ENCODE measurements at places on chromosomes 13 and 19.

DNA sequence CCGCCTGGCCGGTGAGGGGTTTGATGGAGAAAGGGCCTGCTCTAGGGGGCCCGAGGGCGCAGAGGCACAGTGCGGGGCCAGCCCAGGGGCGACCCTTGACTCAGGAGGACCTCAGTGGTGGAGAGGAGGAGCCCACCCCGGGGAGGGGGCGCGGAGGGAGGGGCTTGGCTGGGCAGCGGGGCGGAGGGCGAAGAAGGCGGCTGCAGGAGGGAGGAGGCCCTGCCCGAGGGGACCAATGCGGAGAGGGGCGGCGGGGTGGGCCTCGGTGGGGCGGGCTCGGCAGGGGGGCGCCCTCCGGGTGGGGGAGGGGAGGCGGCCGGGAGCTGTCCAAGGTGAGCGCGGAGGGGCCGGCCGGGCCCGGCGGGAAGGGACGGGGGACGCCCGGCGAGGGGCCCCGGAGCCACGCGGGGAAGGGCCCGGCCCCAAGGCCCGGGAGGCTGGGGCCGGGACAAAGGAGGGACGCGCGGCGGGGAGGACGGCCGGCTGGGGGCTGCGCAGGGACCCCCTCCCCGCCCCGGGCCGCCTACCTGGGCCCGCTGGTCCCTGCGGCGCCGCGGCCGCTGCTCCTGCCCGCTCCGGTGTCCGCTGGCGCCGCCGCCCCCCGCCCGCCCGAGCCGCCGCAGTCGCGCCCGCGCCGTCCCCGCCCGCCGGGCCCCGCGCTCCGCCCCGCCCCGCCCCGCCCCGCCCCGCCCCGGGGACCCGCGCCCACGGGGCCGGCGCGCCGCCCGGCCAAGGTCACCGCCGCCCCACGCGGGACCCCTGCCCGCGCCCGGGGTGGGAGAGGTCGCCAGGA lies at the start of gene DIRAS1:
DIRAS1 (minus strand) TSS at position 596 of the 793 bp plus-strand sequence. CDS start 3,566 bp downstream, outside the sequence.
- DNase-seq, result no peak

DNA sequence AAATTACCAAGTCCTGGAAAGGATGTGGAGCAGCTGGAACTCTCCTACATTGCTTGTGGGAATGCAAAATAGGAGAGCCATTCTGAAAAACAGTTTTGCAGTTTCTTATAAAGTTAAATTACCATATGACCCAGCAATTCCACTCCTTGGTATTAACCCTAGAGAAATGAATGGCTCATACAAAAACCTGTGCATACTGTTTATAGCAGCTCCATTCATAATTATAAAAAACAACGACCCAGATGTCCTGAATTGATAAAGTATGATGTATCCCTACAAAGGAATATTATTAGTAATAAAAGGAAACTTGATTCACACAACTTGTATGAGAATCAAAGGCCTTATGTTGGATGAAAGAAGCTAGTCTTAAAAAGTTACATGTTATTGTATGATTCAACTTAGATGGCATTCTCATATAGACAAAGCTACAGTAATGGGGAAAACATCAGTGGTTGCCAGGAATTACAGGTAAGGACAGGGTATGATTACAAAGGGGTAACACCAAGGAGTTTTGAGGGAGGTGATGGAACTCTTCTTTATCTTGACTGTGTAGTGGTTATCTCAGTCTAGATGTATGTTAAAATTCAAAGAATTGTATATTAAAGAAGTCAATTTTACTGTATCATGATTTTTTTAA lies 35.4 kb downstream of the GPR180 start:
- DNase-seq, result no peak

- no peak for DNase-seq
These were observed 230.4 kb upstream of the KLHL1 start for GRCh38 chr13:70338609-70339008.

DNA sequence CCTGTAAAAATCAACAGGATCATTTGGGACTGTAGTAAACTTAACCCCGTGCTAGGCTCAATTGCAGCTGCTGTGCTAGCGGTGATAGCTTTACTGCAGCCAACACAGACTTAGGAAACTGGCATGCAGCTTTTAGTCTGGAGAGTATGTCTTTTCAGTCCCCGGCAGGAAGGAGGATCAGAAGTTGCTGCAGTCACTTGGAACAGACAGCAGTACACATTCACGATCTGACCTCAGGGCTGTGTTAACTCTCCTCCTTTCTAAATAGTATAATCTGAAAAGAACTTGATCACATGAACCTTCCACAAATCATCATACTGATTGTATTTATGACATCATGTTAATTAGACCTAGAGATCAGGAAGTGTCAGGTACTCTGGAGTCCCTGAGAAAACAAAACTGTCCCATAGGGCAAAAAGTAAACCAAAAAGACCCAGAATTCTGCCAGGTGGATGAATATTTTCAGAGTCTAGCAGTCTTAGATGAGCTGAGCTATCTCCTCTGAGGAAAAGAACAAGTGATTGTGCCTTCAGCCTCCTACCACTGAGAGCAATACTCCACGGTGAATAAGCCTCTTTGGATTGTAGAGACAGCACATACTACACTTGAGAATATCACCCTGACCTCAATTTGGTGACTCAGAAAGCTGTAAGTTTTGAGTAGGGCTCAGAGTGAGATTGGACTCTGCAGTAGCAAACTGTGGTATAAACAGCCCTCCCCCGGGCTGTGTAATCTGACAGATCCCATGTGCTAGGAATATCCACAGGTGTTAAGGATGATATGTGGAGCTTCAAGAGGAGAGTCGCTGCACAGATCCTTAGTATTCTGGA lies 181.0 kb upstream of the GPR12 start:
- DNase-seq, result no peak

DNA sequence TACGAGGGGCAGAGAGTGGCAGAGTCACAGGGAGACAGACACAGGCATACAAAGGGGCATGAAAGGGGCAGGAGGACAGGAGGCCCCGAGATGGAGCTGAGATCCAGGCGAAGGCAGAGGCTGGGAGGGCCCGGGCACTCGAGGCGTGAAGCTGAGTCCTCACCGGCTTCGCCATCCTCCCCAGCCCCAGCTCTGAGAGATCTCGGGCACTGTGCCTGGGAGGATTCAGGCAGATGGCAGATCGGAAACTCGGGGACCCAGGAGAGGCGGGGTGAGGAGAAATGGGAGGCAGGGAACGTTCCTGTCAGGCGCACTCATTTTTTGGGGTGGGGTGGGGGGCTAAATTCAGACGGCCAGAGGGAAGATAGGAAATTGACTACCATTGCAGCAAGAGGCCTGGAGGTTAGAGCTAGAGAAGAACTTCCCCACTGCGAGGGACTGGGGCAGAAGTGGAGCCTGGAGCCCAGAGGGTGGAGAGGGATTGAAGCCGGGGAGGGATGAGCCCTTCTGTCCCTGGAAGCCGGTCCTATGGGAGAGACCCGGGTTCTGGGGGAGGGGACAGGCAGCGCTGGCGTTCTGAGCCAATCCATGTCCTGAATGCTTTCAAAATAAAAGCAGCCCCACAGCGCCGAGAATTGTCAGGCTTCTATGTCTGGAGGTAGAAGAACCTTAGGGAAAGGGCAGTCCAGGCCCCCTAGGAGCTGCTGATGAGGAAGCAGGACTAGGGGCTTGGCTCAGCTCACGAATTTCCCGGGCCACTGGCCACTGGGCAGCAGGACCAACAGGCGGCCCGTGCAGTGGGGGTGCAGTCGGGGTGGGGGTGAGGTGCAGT lies 12.6 kb downstream of the LRRC4B start:
- DNase-seq, result no peak

DNA sequence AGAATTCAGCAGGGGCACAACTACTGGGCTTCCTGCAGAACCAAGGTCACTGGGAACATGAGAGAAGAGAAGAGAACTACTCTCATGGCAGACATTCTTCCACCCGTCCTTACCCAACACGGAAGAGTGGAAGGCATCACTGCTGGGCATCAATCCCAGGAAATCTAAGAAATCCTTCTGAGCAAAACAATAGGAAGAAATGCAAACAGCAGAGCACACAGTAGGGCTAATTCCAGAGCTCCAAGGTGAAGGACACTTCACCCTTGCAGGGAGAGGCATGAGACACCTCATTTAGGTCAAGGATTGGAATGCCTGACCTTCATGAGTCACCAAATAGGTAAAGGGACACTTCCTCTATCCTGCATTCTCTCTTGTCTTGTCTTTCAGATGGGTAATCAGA lies 2.8 kb downstream of the ERVV-2 start:
- no peak for DNase-seq

- no peak for DNase-seq
These were observed 410.9 kb downstream of the FOXO1 start for GRCh38 chr13:40255551-40255950.

- peak; percentile 18 for DNase-seq
These were observed 6.2 kb downstream of the TLE6 start for GRCh38 chr19:2983351-2984214.

- DNase-seq, result peak; percentile 51
These were observed 9.5 kb downstream of the GAS6 start for GRCh38 chr13:113854238-113855011.

DNA sequence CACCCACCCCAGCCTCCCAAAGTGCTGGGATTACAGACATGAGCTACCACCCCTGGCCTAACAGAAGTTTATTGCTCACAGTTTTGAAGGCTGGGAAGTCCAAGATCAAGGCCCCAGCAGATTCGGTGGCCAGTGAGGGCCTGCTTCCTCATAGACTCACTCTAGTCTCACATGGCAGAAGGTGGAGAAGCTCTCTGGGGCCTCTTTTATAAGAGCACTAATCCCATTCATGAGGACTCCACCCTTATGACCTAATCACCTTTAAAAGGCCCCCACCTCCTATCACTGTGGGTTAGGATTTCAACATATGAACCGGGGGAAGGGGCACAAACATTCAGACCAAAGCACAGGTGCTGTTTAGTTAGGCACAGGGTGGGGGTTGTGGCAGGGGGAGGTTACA lies 6.9 kb upstream of the SWSAP1 start:
- DNase-seq, result no peak

- DNase-seq, result no peak
These were observed 21.4 kb downstream of the BBC3 start for GRCh38 chr19:47209319-47210179.

GRCh38 chr19:53002479-53002878 lies 11.2 kb upstream of the ERVV-1 start:
- no peak for DNase-seq

- DNase-seq, result no peak
These were observed 18.1 kb downstream of the DPP9 start for GRCh38 chr19:4705413-4706131.
